Anterior cingulate cortex (tissue), 58 donors: ENCODE measurements at places on chromosomes 3 and 15.

- DNase-seq = no peak
Observed at GRCh38 chr15:26889298-26889898, 22.5 kb downstream of the GABRA5 start.

GRCh38 chr3:87126321-87126720 is 100.8 kb upstream of the CHMP2B start:
- DNase-seq = no peak

- DNase-seq = no peak
Observed at GRCh38 chr15:87887177-87887576, 369.4 kb downstream of the NTRK3 start.

- peak; percentile 56 for DNase-seq
Observed at GRCh38 chr3:107117922-107118536, 259.2 kb upstream of the CCDC54 start.

GRCh38 chr3:39148435-39149058 is 4.8 kb downstream of the CSRNP1 start:
- no peak for DNase-seq

DNA sequence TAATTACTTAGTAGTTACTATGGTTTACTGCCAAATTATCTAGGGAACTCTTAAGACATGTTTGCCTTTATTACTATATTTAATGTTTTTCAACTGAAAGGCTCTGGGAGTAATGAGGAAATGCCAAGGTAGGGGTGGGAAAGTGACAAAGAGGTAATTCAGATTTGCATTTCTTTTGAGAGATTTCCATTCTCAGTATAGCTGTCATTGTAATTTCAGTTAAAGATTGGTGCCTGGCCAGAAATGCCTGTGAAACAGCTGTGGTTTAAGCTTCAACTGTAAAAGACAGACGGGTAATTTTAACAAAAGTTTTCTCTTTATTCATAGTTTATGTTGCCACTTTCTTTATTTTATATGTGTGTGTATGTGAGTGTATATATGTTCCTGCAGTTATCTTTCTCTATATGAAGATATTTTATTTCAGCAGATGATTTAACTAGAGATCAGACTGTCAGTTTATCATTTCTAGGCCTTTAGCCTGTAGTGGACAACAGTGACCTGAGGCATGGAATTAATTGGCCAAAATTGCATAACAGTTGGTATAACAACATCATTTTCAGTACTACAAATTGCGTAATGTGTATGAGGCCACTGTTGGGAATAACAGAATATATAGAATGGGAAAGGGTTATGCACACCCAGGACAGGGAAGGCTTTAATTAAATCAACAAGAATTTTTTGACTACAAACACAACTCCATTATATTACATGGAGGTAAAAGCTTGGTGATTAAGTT is 119.0 kb downstream of the BBX start:
- DNase-seq = no peak

- DNase-seq = no peak
Observed at GRCh38 chr3:8651418-8652323, 7.1 kb upstream of the SSUH2 start.

GRCh38 chr3:23086831-23087230 is 116.3 kb upstream of the UBE2E2 start:
- DNase-seq = no peak
